Bronchial smooth muscle cell (primary cell): ENCODE measurements at places on chromosomes 5 and 9. TPM values are rescaled to one million over a fixed set of nuclear protein-coding genes. Genes with fewer than 3 reads are reported as not detected.

The SPATA31D4 gene
- not detected in 2 replicates for total RNA-seq

The NR4A3 gene
- 0.32 and 0.43 TPM in 2 replicates for total RNA-seq

The CDC14B gene
- total RNA-seq = 29.9 and 42.6 TPM in 2 replicates

The CD274 gene
- total RNA-seq = 1.1 and 1.6 TPM in 2 replicates

The ABHD17B gene
- total RNA-seq = 13.1 and 14.5 TPM in 2 replicates

The ITGA2 gene
- 8.3 and 29.0 TPM in 2 replicates for total RNA-seq

The CRHBP gene
- total RNA-seq = 0.26 and 0.63 TPM in 2 replicates

The C5orf58 gene
- not detected in 2 replicates for total RNA-seq

The OSMR gene
- total RNA-seq = 20.1 and 36.3 TPM in 2 replicates

The PCDHGA1 gene
- total RNA-seq = 1.3 and 1.9 TPM in 2 replicates

The IRX4 gene
- not detected in 2 replicates for total RNA-seq

The GLDC gene
- 0.09 and 0.16 TPM in 2 replicates for total RNA-seq

The PFN3 gene
- total RNA-seq = not detected in 2 replicates

The TBCA gene
- 98.3 and 112 TPM in 2 replicates for total RNA-seq

The CCNB1 gene
- total RNA-seq = 9.5 and 40.0 TPM in 2 replicates

The NUTM2G gene
- under 0.01 TPM in 1 of 2 replicates, not detected in the other for total RNA-seq

The EGFL7 gene
- 6.1 and 8.7 TPM in 2 replicates for total RNA-seq

The FAM169A gene
- total RNA-seq = 0.16 and 0.17 TPM in 2 replicates

The SH2D3C gene
- not detected in 2 replicates for total RNA-seq

The AHRR gene
- 23.8 and 29.2 TPM in 2 replicates for total RNA-seq

The PDGFRB gene
- 71.1 and 110 TPM in 2 replicates for total RNA-seq

The ANKRD31 gene
- 0.09 and 0.16 TPM in 2 replicates for total RNA-seq

The ELOVL7 gene
- under 0.01 and 0.09 TPM in 2 replicates for total RNA-seq

The GFI1B gene
- total RNA-seq = not detected in 2 replicates

The CDKN2B gene
- 7.7 and 10.4 TPM in 2 replicates for total RNA-seq

The IFNA21 gene
- not detected in 2 replicates for total RNA-seq

The ROR2 gene
- 2.4 and 5.8 TPM in 2 replicates for total RNA-seq

The NME5 gene
- 2.7 and 3.9 TPM in 2 replicates for total RNA-seq

The GLRA1 gene
- not detected in 2 replicates for total RNA-seq

The PCDHGA11 gene
- 7.0 and 12.0 TPM in 2 replicates for total RNA-seq

The EIF4E1B gene
- total RNA-seq = 0.26 TPM in 1 of 2 replicates, not detected in the other

The GPR151 gene
- total RNA-seq = not detected in 2 replicates

The S100Z gene
- total RNA-seq = not detected in 2 replicates

The TNC gene
- total RNA-seq = 20.2 and 81.0 TPM in 2 replicates

The HTR4 gene
- not detected in 2 replicates for total RNA-seq

The TRAF1 gene
- 2.4 and 3.8 TPM in 2 replicates for total RNA-seq

The TEX48 gene
- not detected in 2 replicates for total RNA-seq

The NUDT2 gene
- total RNA-seq = 51.0 and 55.0 TPM in 2 replicates

The BSPRY gene
- not detected in 2 replicates for total RNA-seq

The GFPT2 gene
- total RNA-seq = 63.4 and 66.5 TPM in 2 replicates

The IL9 gene
- total RNA-seq = not detected in 2 replicates

The C5orf52 gene
- not detected in 2 replicates for total RNA-seq

The SLC36A2 gene
- total RNA-seq = not detected in 2 replicates

The GARIN3 gene
- total RNA-seq = not detected in 2 replicates

The CD72 gene
- 1.3 and 1.9 TPM in 2 replicates for total RNA-seq

The RMI1 gene
- total RNA-seq = 3.1 and 3.8 TPM in 2 replicates

The CCIN gene
- total RNA-seq = 0.79 and 2.8 TPM in 2 replicates

The KIF20A gene
- total RNA-seq = 4.0 and 10.2 TPM in 2 replicates

The ANKRD34B gene
- total RNA-seq = not detected in 2 replicates

The ACSL6 gene
- under 0.01 and 0.17 TPM in 2 replicates for total RNA-seq

The SLC28A3 gene
- 0.09 and 0.16 TPM in 2 replicates for total RNA-seq
